ENCODE measurements at places on chromosomes 6 and 20.
A peak's percentile ranks its signal among the peaks of the same experiment; 100 is the strongest.

- DNase-seq, result no peak
Measured at GRCh38 chr6:109782491-109782999, 91.4 kb downstream of the FIG4 start.

GRCh38 chr6:155306958-155307357, 7.3 kb downstream of the TFB1M start:
- DNase-seq, result no peak

DNA sequence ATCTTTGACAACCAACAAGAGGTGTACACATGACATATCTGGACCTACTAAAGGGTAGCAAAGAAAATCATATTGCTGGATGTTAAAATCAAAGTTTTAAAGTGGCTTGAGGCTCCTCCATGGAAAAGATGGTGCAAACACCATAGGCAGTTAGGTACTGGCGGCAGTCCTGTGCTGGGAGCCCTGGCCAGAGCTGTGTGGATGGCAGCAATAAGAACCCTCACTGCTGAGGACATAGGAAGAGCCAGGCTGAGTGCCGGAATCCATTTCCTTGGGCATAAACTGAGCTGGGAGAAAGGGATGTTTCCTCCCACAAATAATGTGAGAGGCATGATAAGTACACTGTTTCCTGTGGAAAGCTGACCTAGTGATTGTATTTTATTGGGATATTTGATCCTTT, 89.9 kb downstream of the ARID1B start:
- no peak for DNase-seq

DNA sequence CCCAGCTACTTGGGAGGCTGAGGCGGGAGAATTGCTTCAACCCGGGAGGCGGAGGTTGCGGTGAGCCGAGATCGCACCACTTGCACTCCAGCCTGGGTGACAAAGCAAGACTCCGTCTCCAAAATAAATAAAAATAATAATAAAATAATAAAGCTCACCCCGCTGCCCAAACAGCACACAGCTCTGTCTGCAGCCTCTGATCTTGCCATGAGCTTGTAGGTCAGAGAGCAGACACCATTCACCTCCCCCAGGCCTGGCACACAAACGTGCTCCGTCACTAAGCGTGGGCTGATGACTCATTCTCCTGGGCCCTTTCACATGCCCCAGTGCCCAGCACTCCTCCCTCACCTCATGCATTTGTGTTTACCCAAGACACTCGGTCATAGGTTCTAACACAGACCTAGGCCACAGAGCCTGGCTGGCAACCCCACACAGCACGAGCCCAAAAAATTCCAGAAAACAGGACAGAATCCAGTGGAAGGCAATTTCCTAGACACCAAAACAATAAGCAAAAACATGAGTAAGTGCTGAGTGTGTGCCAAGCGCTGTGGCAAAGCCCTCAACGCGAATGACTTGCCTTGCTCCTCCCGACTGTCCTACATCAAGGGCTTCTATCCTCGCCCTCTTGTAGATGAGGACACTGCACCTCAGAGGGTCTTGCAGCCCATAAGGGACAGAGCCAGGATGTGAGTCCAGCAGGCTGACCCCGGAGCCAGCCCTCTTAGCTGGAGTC, 18.0 kb downstream of the ATP9A start:
- DNase-seq, result peak; percentile 82

DNA sequence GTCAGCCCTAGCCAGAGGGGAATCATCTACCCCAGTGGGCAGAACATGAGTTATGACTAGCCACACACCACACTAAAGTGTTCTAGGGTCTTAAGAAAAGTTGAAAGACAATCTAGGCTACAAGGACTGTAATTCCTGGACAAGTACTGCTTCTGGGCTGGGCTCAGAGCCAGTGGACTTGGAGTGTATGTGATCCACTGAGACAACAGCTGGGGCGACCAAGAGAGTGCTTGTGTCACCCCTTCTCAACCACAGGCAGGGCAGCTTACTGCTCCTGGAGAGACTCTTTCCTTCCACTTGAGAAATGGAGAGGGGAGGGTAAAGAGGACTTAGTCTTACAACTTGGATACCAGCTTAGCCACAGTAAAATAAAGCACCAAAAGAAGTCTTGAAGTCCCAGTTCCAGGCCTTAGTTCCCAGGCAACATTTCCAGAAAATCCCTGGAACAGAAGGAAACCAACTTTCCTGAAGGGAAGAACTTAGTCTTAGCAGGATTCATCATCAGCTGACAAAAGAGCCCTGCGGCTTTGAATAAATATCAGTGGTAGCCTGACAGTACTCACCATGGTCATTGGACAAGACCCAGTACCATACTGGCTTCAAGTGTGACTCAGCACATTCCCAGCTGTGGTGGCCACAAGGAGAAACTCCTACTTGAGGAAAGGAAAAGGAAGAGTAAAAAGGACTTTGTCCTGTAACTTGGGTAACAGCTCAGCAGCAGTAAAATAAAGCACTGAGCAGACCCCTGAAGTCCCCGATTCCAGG, 355.1 kb upstream of the ADGRB3 start:
- no peak for DNase-seq

- DNase-seq, result no peak
Measured at GRCh38 chr6:51468704-51469103, 618.7 kb downstream of the PKHD1 start.

DNA sequence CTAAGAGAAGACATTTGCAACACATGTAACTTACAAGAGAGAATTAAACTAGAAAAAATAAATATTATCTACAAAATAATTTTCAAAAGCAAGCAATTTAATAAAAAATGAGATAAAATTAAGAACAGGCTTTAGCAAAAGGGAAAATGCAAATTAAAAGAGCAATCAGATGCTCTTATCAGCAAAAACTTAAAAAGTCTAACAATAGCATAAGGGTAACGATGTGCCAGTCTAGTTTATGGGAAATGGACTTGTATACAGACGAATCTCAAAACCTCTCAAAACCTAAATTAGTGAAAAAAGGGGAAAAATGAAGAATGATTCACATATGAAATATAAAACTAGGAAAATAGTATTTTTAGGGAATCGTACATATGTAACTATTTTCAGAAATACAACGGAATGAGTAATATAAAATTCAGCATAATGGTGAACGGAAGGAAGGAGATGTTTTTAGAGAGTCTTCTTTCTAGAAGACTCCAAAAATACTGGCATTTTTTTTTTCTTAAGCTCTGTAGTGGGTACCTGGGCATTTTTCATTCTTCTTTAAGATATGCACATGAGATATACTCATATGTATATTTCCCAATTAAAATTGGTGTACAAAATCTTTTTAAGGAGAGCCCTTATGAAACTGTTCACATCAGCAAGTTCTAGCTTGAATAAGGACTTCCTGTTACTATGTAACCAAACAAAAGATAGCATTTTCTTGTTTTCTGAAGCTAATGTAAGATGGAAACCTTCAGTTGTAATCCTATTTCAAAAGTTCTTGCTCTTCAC, 927 bp upstream of the MANEA start:
- no peak for DNase-seq

DNA sequence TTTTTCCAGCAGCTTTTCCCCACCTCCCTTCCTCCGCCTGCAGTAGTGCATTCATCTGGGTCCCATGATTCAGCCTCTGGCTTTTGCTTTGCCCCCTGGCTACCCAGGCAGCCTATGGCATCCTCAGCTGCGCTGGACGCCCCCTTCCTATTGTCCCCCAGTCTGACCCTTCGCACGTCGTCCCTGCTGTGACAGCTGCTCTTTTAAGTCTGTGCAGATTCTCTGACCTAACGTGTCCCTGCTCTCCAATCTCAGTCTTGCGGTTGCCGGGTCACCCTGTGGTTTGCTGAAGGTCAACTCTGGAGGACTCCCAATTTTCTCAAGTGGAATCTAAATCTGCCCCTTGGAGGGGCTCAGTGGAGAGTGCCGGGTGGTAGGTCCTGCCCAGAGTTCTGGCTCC, 294.3 kb downstream of the CDC5L start:
- no peak for DNase-seq

GRCh38 chr20:63128367-63128766, 87.6 kb downstream of the YTHDF1 start:
- no peak for DNase-seq

Measured in AG09319 (cell line).